NCI-H446 treated with DMSO at 0.1 percent for 48 hours (cell line): ENCODE measurements at places on chromosomes 7 and 10.

DNA sequence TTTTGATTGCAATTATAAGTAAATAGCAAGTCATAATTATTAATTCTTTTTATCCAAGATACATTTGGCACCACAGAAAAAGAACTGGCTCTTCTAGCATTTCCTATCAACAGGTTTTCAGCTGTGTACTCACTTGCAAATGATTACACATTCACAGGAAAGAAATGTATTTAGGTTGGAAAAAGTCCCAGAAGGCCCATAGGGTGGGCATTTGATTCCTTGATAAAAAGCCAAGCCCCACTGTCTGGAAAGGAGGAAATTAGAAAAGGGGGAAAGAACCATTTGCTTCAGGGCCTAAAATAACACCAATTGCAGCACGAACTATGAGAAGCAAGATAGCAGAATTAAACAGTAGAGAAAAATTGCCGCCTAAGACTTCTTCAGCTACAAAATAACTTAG lies 80.8 kb upstream of the COL1A2 start:
- DNase-seq: peak; percentile 25

DNA sequence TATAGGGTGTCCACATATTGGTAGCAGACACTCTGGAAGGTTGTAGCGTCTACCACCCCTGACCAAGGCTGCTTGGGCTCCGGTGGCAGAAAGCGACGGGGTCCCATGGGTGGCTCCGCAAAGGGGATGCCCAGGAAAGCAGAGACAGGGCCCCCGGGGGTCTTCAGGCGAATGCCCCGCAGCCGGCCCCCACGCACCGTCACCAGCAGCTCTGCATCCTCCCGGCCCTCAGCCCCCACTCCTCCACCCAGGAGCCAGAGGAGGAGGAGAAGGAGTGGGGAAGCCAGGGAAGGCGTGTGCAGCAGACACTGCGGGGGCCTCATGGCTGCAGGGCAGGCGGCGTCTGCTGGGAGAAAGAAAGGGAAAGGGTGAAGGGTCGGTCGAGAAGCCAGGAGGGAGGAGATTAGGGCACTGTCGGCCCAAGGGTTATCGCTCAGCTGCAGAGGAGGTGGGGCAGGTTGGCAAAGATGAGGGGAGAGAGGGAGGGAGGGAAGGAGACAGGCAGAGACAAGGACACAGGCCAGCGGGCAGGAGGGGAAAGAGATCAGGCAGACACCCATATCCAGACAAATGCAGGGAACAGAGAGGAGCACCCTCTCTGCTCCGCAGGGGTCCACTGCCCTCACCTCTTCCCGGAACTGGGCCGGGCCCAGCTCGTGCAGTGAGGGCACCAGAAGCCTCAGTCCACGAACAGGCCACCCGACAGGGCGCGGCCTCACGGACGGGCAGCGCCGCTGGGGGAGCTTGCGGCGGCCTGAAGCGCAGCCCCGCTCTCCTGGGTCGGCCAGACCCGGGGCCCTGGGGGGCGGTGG lies 1.6 kb downstream of the ACHE start:
- no peak for DNase-seq

DNA sequence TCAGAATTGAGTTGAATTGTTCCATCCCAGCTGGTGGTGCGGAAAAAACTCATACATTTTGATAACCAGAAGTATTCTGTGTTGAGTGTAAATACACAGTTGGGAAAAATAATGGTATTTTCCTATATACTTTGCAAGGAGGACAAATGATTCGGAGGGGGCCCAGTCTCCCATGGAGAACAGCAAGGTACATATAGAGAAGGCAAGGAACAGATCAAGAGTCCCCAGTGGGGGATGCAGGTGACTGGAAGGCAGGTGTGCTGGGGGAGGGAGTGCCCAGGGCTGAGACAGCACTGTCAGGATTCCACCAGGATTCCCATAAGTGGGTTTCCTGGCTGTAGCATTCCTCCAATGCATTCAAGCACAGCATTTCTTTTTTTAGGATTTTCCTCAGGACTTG lies 10.8 kb upstream of the ADCY1 start:
- no peak for DNase-seq

- DNase-seq: no peak
Measured at GRCh38 chr7:134364619-134365037, 47.9 kb upstream of the SLC35B4 start.

GRCh38 chr7:111586711-111587409 lies 24.6 kb upstream of the IMMP2L start:
- no peak for DNase-seq

GRCh38 chr10:22560096-22560912 lies 154.1 kb downstream of the PIP4K2A start:
- DNase-seq: no peak

GRCh38 chr10:5071411-5072198 lies 22.6 kb upstream of the AKR1C3 start:
- DNase-seq: no peak

- DNase-seq: no peak
Measured at GRCh38 chr10:100670828-100671479, 74.4 kb upstream of the PAX2 start.

DNA sequence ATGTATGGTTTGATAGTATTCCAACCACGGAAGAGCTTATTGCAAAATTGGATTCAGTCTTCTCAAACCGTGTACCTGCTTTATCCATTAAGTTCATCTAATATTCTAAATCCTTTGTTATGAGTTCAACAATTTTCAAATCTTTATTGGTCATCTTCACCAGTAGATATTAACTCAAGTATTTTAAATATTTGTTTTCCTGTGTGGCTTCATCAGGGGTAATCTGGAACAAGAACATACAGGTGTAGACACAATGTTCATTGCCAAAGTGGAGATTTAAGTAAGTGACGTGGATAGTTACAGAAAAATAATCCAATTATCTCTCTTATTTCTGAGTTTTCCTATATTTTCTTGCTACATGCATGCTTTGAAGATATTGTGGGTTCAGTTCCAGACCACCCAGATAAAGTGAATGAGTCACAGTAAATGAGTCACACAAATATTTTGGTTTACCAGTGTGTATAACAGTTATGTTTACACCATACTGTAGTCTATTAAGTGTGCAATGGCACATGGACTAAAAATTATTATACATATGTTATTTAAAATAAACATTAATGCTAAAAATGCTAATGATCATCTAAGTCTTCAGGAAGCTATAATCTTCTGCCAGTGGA lies 429.0 kb upstream of the POT1 start:
- no peak for DNase-seq

DNA sequence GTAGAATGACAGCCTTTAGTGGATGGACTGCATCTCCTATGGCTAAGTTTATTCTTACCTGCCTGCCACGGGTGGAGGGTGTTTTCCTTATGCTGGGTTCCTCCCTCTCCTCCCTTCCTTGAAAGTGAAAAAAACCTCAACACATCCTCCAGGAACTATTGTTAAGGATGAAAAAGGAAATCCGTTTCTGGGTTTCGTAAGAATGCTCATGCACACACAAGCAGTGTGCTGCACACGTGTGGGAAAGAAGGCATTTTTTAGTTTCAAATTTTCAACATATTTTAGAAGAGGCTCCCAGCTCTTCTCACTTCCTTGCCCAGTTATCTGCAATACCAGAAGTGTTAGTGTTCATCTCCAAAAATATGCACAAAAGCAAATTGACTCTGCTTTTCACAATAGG lies 90.6 kb downstream of the FAM171A1 start:
- DNase-seq: no peak

DNA sequence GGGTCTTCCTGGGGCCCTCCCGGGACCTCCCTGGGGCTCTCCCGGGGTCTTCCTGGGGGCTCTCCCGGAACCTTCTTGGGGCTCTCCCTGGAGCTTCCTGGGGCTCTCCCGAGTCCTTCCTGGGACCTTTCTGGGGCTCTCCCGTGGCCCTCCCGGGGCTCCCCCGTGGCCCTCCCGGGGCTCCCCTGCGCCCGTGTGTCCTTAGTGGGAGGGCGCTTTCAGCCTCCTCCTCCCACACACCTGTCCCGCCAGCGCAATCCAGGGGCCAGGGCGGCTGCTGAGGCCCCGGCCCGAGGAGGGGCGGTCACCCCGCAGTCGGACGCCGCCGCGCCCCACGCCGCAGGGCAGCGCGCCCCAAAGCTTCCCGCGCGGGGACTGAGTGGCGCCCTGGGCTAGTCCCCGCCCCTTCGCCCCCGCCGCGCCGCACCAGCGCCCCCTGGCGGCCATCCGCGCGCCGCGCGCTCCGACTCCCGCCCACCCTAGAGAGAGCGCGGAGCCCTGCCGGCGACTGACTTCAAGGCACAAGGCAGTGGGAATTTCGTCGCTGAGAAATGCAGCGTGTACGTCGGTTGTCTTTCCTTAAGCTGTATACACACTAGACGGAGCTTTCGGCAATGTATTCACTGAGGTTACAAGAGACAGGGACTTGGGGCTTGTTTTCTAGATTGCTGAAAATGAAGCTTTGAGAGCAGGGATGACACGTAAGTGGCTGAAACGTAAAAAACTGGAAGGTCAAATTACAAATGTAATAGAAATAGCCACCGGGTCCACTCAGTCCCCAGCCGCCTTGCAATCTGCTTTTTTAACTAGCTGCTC lies 47.1 kb downstream of the INSIG1 start:
- no peak for DNase-seq

- DNase-seq: no peak
Measured at GRCh38 chr7:106282852-106283251, 1.9 kb downstream of the NAMPT start.

GRCh38 chr10:84328418-84329195 lies at the start of gene CCSER2:
TSS of gene CCSER2 (plus strand) at chr10:84328589. CDS start at chr10:84371053, 42,464 bp downstream.
- peak; percentile 65 for DNase-seq

- DNase-seq: no peak
Measured at GRCh38 chr7:8325067-8325466, 63.1 kb upstream of the ICA1 start.

DNA sequence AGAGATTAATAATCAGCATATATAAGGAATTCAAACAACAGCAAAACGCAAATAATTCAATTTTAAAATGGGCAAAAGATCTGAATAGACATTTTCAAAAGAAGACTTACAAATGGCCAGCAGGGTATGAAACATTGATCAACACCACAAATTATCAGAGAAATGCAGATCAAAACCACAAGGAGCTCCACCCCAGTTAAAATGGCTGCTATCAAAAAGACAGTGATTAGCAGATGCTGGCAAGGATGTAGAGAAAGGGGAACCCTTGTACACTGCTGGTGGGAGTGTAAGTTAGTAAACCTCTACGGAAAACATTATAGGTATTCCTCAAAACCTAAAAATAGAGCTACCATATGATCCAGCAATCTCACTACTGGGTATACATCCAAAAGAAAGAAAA lies 128.0 kb upstream of the CACUL1 start:
- no peak for DNase-seq

DNA sequence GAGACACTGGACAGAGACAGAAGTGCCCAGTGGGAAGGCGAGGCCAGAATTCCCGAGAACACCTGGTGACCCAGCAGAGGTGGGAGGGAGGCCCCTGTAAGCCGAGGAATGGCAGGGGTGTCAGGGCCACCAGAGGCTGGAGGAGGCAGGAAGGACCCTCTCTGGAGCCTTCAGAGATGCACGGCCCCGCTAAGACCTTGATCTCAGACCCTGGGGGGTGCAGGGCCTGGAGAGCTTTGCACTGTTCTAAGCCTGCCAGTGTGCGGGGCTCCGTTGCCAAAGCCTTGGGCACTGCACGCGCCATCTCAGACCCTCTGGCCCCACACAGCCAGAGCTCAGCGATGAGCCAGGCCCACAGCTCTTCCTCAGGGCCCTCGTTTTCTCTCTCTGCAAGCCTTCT lies 557.1 kb downstream of the PTPRN2 start:
- no peak for DNase-seq
